Pons (tissue), 1 donor: ENCODE measurements at places on chromosomes 7 and 10.

- no peak for DNase-seq
Measured at GRCh38 chr10:5551531-5552375, 27.0 kb downstream of the CALML3 start.

DNA sequence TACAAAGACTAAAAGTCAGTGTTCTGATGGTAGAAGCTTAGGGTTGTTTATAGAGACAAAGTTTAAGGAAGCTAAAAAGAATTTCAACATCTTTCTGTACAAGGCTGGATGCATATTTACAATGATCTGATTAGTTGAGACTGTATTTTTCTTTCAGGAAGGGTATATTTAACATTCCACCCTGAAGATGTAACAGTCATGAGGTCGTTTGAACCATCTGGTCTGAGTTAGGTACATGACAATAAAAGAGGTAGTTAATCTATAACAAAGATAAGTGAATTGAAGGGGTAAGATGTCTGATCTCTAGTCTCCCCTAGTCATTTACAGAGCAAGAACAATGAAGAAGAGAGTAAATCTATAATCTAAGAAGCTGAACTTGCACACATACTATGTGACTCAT lies 821.2 kb downstream of the CNTNAP2 start:
- no peak for DNase-seq

- DNase-seq, result no peak
Measured at GRCh38 chr7:157392256-157393037, 55.6 kb downstream of the DNAJB6 start.

GRCh38 chr7:84837405-84837804 lies 349.5 kb downstream of the SEMA3D start:
- DNase-seq, result no peak

- no peak for DNase-seq
Measured at GRCh38 chr7:121372376-121373010, 23.6 kb downstream of the FAM3C start.

GRCh38 chr10:43174969-43175368 lies 36.7 kb downstream of the CSGALNACT2 start:
- DNase-seq, result no peak

- DNase-seq, result no peak
Measured at GRCh38 chr10:6213257-6213905, 10.6 kb downstream of the PFKFB3 start.

DNA sequence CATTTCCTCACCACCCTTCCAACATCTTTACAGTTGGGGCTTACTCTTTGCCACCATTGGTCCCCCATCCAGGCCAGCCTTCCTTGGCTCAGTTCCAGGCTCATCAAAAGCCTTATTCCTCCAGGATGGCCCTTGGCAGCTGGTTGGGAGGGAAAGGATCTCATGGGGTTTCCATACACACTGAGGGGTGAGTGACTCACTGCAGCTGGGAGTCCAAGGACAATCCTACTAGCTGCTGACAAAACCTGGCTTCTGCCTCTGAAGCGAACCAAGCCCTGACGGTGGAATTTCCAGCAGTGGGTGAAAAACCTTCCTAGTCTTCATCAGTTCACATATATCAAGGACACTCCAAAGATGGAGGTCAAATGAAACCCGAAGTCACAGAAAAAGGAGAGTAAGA lies 22.9 kb downstream of the CRHR2 start:
- DNase-seq, result no peak

GRCh38 chr7:150848561-150849115 lies 3.7 kb upstream of the AOC1 start:
- DNase-seq, result no peak

DNA sequence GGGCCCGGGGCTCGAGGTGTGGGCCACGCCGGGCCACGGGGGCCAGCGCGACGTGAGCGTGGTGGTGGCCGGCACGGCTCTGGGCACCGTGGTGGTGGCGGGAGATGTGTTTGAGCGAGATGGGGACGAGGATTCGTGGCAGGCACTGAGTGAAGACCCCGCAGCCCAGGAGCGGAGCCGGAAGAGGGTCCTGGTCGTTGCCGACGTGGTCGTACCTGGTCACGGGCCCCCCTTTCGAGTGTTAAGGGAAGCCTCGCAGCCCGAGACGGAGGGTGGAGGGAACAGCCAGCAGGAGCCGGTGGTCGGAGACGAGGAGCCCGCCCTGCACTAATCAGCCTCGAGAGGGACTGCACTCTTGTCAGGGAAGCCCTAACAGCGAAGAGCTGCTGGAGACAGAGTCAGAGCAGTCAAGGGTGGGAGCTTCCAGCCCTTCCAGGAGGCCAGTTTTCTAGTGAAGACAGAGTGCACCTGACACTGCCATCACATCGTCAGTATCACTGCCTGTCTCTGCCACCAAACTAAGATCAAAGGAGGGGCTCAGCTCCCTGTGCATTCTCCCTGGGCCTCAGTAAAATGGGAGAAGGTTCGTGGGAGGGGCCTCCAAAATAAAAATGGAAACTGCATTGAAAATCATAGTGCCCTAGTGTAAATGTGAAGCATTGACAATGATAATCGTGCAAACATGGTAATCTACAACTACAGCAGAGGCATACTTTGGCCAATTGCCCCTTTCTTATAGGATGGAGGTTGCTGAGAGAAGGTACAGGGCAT lies 1.3 kb downstream of the MBLAC1 start:
- DNase-seq, result no peak

- no peak for DNase-seq
Measured at GRCh38 chr7:113267885-113268284, 149.5 kb upstream of the SMIM30 start.

GRCh38 chr10:65570143-65571010 lies 1355.5 kb upstream of the LRRTM3 start:
- no peak for DNase-seq

DNA sequence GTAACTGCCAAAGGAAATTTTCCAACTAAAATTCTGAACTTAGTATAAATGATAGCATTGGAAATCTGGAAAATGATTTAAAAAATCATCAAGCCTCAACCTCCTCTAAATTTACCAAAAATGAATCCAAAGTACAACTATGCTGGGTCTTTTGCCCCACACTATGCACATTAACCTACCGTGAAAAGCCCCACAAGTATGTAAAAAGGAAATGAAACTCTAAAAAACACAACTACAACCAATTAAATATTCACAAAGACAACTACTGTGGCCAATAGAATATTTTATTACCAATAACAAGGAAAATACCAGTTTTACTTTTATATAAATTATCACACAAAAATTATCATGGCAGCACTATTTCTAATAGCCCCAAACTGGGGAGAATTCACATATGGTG lies 19.3 kb downstream of the EIF3A start:
- DNase-seq, result no peak
